CD4-positive, alpha-beta T cell (primary cell): ENCODE measurements at places on chromosomes 16 and 17.

- no peak for DNase-seq
These were observed 94.3 kb downstream of the SSH2 start for GRCh38 chr17:29835435-29836351.

GRCh38 chr17:32426894-32427293, 17.4 kb upstream of the PSMD11 start:
- no peak for DNase-seq

DNA sequence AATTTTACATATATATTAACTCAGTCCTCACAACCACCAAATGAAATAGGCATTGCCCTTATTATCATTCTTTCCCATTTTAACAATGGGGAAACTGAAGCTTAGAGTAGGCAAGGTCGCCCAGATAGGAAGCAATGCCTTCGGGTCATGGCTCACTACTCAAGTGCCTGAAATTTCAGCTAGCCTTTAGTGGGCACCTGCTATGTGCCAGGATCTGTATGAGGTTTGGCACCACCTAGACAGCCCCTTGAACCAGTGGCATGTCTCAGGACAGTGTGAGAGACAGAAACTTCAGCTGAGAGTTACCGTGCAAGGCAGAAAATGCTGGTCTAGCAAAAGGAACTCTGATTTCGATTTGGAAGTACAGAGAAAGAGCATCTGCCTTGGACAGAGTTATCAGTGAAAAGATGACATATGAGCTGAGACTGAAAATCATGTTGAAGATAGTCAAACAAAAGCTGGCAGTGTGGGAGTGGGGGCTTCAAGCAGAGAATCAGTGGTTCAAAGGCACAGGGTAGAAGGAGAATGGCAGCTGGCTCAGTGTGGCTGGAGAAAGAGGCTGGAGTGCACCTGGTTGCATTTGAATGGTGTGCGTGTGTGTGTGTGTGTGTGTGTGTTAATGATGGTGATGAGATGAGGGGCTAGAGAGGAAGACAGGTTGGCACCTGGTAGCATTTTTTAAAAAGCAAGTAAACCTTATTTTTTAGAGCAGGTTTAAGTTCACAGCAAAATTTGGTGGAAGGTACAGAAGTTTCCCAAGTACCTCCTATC, 29.1 kb downstream of the CDH13 start:
- DNase-seq, result no peak

DNA sequence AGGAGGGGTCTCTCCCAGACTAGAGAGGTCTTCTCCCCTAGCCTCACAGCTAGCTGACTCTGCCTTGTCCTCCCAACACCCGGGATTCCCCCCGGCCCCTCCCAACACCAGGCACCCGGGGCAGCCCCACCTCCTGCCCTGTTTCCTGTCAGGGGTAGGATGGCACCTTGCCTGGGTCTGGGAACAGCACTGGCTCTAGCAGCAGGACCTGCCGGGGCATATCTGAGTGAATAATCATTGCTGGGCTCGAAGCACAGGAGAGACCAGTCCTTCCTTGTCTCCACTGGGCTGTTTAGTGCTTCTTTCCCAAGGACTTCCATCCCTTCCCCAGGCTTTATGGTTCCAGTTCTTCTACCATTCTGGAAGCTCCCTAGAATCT, 25.7 kb downstream of the MINK1 start:
- no peak for DNase-seq

DNA sequence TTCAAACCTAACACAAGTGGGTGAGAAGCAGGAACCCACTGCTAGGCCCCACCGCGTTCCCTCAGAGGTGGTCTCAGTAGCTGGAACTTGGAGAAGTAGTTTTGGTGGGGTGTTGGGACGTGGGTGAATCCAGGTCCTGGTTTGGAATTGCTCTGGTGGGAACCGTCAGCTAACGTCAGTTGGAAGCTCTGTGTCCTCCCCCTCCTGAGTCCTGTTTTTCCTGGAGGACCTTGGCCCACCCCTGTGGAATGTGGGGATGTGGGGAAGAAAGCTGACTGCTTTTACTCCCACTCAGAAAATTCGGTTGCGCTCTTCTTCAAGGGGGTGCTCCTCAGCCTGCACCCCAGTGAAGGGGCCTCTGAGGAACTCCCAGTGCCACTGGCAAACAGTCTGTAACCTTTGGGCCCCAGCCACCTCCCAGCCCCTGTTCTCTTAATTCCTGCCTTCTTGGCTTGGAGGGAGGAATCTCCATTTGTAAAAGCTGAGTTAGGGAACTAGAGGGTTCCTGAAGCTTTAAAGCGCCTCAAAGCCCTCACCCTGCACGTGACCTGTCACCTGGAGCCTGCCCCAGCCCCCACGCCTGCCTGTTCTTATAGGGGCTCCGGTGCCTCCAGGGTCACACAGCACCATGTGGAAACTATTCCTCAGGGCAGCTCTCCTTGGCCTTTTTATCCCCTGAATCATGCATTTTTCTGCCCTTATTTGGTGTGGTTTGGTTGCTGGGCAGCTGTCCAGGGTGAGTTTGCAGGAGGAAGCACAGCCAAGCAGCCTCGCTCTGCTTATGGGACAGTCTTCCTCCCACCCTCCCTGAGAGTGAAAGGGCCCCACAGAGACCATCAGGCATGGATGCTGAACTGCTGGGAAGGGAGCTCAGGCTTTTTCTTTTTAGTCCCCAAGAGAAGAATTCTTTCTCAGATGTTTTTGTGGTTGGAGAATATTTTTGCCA, 16.2 kb upstream of the NAGLU start:
- DNase-seq, result no peak

- DNase-seq, result no peak
These were observed 9.5 kb upstream of the IGFBP4 start for GRCh38 chr17:40433551-40434415.

DNA sequence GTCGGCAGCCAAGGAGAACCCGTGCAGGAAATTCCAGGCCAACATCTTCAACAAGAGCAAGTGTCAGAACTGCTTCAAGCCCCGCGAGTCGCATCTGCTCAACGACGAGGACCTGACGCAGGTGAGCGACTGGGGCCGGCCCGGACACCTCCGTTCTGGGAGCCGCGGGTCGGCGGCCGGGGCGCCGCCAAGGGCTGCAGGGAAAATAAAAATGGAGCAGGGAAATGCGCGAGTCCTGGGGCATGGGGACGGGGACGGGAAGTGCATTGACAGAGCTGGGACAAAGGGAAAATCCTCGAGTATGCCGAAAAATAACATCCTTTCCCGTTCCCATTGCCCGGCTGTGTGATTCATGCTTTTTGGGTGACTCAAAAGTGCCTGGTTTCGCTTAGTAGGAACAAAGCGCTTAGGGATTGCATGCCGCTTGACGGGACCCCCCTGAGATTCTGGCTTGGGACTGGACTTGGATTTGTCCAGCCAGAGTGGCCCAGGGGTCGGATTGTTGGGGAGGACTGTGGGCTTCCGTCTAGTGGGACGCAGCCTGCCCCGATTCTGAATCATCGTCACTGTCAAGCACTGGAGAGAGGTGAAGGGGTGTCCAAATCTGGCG, 699 bp downstream of the MPRIP start:
- DNase-seq, result no peak

DNA sequence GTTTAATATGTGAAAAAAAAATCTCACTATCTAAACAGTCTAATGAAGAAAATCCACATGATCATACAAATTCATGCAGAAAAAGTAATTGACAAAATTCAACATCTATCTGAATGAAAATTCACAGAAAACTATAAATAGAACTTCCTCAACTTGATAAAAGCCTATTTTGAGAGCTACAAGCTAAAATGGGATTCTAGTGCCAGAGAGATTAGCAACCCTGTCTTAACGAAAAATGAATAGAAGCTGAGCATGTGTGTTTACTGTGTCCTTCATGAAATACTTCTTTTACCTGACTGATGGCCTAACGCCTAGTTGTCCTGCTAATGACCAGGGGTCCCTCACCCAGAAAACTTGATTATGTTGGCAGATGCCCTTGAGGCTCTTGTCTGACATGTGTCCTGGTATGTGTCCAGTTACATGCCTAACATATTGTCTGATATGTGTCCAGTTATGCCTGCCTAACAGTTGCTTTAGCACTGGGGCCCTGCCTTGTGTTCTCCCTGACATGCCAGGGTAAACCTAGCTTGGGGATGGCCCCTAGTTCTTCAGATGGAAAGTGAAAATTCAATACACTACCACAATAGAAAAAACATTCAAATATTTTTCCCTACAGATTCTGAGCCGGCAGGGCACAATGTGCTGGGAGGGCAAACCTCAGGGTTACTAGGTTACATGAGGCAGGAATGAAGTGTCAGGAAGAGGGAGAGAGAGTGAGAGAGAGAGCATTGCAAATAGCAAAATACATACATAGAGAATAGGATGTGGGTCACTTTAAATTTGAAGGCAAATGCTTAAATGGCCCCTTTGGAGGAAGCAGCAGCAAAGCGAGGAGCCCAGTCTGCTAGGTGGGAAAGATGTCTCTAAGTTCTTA, 834.0 kb downstream of the CDH11 start:
- no peak for DNase-seq

DNA sequence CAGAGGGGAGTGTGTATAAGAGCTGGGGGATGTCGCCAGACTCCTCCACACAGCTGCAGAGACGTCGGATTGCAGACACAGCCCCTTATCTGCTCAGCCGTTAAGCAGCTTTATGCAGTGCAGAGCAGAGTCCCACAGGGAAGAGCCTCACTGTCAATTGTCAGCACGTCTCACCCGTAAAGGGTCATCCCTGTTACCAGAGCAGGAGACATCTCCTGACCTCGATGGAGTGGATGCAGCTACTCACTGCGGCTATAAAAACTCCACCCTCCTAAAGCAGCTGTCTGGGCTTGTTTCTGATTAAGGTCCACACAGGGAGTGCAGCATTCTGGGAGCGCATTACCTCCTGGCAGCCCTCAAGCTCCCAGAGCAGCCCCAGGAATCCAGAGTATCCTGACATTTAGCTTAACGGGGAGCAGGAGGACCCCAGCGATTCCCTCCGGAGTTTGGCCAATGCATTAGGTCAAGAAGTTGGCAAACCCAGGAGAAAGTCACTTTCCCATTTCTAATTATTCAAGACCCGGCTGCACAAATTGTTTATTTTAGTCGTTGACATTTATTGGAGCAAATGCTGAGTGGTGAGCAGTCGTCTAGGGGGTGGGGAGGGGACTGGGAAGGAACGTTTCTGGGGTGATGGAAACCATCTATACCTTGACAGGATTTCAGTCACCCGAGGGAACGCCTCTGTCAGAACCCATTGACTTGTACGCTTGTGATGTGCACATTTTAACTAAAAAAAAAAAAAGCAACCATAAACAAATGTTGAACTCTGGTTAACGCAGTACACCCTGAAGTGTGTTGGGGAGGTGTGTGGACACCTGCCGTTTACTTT, 100.0 kb upstream of the ZNF469 start:
- DNase-seq, result no peak

- DNase-seq, result no peak
These were observed 76.5 kb downstream of the GPRC5B start for GRCh38 chr16:19808061-19808641.
